Activated T-cell treated with anti-CD3 and anti-CD28 coated beads for 1 hour (primary cell): ENCODE measurements at places on chromosomes 6 and 20.

GRCh38 chr20:50023116-50023805, 40.5 kb downstream of the SNAI1 start:
- no peak for DNase-seq

GRCh38 chr6:41801380-41801779, 13.9 kb downstream of the TOMM6 start:
- DNase-seq, result no peak

- no peak for DNase-seq
These were observed 658 bp downstream of the RIN2 start for GRCh38 chr20:19758501-19759331.

DNA sequence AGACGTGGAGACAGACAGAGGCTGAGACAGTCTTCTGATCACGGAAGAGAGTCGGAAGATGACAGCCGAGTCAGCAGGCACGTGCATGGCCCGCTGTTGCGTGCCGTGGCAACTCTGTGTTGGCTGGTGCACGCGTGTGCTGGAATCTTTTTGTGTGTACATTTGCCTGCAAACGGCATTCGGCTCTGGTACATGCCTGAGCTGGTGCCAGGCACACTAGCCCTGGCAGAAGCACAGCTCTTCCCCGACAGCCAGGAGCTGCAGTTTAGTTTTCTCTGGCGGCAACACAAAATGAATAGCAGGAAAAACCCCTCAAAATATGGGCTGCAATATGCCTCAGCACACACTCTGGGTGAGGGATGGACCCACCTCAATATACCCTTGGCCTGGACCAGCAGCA, 769 bp upstream of the PDYN start:
- DNase-seq, result no peak

GRCh38 chr6:18595774-18596530, 208.8 kb downstream of the RNF144B start:
- peak; percentile 12 for DNase-seq

DNA sequence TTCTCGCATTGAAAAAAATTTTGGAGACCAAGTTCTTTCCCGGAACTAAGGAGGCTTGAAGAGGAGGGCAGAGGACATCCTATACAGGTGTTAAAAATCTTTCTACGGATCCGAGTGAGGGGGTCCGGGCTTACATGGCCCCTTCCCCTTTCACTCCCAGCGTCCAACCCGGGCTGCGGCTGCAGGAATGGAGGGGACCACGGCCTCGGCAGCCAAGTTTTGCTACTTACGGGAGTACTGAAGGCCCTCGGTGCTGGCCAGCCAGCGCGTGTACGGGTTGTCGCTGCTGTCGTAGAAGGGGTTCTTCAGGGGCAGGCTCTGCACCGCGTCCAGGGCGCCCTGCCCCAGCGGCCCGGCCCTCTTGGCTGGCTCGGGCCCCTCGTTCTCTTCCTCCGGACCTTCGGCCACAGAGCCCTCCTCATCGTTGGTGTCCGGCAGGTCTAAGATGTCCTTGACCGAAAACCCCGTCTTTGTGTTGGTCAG, 642 bp downstream of the NKX2-2 start:
- no peak for DNase-seq

- no peak for DNase-seq
These were observed 9.1 kb downstream of the ZNFX1 start for GRCh38 chr20:49268600-49269365.

GRCh38 chr6:151392427-151392826, 1.1 kb upstream of the ZBTB2 start:
- no peak for DNase-seq

DNA sequence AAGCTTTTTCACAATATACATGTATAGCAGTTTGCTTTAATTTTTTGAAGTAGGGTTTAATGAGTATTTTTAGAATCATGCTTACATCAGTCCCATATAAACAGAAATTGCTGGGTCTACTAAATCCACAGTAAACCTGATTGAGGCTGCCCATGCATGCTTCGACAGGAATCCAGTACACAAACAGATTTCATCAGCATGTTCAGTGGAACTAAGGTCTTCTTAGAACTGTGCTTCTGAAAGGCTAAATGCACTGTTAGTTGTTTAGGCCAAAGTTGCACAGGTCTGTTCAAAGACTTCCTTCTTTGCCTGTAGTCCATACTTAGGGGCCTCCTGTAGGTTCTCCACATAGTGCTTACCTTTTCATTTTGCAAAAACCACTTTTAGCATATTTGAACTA, 42.5 kb upstream of the THBS2 start:
- no peak for DNase-seq

GRCh38 chr20:59824711-59825562, 108.5 kb downstream of the SYCP2 start:
- DNase-seq, result no peak

DNA sequence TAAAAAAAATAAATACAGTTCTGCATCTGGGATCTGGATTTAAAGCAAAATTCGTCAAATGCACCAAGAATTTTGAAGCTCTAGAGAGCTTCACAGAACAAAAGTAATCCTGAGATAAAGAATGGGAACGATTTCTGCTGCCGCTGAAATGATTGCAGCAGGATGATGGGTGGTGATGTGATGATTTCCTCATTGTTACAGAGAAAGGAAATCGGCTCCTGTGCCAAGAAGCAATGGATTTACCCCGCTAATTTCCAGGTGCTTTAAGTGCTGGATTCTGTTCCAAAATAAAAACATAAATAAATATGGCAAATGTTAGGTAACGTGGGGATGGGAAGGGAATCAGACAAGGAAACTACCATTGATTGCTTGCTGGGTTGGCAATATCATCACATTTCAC, 1067.9 kb upstream of the MAP3K7 start:
- no peak for DNase-seq

DNA sequence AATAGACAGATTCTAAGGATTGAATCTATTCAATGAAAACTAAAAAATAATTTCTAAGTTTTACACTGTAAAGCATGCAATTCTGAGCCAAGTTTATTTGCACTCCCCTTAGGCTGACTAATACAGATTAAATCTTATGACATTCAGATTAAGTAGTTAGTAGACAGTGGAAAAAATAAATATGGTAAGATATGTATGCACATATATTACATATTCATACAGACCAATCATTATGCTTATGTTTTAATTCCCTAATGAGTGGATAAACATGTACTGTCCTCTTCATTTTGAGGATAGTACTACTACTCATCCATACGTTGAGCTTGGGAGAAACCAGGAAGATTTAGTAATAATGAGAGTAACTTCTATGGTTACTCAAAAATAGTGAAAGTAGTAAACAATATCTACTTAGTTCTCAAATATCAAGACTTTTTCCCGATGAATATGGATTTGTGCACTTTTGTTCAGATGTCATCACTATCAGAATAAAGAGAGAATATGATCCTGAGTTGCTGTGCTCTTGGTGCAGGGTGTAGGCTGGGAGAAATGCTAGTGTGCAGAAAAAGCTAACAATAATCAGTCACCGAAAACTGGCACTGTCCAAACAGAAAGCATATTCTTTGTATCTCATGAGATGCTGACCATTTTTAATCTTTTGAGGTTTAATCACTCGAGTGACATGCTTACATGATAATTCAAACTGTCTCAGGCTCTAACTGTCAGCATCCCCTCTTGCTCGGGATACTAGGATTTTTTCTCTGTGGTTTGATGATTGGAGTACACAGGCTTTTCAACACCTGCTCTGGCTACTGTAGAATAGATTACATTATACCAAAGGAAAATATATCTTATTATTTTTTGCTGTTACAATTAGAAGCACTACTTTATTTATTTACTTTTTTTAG, 111.6 kb downstream of the EPHA7 start:
- DNase-seq, result no peak

- DNase-seq, result no peak
These were observed 27.6 kb upstream of the MCUR1 start for GRCh38 chr6:13841936-13842335.

DNA sequence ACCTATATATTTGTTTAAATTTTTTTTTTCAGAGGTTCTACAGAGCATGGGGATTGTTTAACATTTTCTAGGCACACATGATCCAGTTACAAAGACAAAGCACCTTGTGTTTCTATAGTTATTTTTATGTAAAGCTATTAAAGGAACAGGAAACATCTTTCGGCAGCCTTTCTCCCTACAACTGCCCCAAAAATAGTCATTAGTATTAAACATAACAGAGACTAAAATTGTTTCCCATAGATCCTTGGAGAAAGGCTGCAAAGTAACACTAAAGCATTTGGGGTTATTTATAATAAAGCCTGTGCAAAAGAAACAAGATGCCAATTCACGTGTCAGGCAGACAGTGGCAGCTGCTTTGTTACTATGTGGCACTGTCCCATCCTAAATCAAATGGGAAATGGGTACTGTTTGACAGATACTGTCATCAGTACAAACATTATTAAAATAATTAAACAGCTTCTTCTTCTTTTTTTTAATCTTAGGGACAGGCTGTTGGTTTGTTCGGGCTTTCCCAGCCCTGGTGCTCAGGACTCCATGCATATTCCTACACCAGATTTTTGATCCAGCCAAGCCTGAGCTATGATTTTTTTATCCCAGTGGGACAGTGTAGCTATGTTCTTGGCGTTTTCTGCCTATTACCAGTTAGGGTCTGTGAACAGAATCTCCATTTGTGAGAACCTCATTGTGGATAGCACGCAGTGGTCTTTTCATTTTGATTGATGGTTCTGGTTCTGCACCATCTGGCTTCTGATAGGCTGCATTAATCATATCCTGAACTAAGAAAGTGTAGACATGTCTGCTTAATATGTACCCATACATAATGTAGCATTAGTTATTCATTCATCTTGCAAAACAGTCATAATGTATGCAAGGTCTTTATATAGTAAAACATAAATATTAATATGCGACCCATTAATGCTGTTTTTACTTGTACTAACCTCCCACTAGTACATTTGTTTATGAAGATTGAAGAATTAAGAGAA, 460.4 kb upstream of the SOX4 start:
- no peak for DNase-seq

DNA sequence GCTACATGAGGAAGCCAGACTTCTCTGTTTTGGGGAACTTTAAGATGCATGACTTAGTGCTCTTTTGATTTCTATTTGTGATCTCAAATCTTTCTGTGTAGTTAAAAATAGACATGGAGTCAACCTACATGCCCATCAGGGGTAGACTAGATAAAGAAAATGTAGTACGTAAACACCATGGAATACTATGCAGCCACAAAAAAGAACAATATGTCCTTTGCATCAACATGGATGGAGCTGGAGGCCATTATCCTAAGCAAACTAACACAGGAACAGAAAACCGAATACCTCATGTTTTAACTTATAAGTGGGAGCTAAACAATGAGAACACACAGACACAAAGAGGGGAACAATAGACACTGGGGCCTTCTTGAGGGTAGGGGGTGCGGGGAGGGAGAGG, 102.8 kb downstream of the ZDHHC14 start:
- no peak for DNase-seq

DNA sequence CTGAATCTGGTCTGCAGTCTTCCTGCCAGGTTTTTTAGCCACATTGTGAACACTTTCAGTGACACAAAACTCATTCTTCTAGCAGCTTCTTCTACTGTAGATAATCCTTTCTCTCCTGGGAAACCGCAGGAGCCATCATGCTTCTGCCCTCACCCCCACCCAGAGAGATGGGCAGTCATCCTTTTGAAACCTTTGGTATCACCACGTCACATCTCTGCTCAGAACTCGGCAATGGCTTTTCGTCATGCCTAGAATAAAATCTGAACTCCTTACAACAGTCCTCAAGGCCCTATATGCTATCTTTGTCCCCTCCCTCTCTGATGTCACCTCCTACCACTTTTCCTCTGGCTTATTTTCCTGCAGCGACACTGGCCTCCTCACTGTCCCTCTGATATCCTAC, 46.4 kb upstream of the ZNFX1 start:
- DNase-seq, result no peak

DNA sequence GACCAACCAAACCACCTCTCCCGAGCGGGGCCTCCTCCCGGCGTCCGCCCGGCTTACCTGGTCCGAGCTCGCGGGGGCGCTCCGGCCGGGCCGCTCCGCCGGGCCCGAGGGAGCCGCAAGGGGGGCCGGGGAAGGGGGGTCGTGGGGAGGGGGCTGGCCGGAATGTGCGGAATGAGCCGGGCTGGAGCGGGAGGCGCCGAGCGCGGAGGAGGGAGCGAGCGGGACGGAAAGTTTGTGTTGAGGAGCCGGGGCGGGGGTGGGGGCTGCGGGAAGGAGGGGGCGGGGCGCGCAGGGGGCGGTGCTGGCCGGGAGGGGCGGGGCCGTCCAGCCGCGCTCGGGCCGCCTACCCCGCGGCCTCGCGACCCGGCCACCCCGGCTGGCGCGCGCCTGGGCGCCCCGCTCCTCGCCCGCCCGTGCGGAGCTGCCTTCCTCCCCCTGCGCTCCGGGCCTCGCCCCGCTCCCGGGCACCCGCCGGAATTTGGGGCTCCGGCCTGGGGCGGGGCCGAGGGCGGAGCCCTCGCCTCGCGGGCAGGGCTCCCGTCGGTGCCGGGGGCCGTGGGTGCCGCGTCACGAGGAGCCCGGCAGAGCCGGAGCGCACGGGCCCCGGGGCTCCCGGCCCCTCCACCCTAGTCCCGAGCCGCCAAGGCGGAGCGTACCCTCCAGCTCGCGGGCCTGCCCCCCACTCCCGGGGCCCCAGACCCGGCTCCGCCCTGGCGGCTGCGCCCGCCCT, at the start of gene TEAD3:
TEAD3 (minus strand) TSS at position 239 of the 730 bp plus-strand sequence.
- DNase-seq, result peak; percentile 41

GRCh38 chr6:170448751-170449630, 104.1 kb downstream of the PSMB1 start:
- no peak for DNase-seq
